ENCODE measurements at places on chromosomes 4 and X.

DNA sequence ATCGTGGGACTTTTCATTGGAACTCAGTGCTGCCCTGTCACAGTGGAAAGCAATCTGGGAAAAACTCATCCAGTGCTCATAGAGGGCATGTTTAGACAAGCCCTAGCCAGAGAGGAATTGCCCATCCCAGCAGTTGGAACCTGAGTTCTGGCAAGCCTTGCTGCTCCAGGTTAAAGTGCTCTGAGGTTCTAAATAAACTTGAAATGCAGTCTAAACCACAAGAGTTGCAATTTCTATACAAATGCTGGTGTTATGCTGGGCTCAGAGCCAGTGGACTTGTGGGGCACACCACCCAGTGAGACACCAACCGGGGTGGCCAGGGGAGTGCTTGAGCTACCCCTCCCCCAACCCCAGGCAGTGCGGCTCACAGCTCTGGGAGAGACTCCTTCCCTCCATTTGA lies 142.8 kb upstream of the PPP1R2C start:
- DNase-seq, result no peak

DNA sequence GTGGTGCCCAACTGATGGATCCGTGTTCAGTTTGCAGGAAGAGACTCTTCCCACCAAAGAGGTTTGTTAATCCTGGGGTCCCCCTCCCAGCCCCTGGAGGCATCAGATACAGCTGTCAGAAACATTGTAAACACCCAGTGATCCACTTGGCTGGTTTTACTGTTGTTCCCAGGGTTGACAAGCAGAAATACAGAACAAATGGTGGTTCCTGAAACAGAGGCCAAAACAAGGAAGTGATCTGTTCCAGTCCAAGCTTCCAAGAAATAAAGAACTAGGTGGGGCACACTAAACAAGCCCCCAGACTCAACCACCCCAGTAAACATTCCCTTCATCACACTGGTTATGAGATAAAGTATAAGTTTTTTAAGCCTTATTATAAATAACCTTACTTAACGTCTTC lies 1.4 kb downstream of the TMLHE start:
- DNase-seq, result no peak

- peak; percentile 12 for DNase-seq
Measured at GRCh38 chr4:88697141-88697540, 488 bp downstream of the NAP1L5 start.

DNA sequence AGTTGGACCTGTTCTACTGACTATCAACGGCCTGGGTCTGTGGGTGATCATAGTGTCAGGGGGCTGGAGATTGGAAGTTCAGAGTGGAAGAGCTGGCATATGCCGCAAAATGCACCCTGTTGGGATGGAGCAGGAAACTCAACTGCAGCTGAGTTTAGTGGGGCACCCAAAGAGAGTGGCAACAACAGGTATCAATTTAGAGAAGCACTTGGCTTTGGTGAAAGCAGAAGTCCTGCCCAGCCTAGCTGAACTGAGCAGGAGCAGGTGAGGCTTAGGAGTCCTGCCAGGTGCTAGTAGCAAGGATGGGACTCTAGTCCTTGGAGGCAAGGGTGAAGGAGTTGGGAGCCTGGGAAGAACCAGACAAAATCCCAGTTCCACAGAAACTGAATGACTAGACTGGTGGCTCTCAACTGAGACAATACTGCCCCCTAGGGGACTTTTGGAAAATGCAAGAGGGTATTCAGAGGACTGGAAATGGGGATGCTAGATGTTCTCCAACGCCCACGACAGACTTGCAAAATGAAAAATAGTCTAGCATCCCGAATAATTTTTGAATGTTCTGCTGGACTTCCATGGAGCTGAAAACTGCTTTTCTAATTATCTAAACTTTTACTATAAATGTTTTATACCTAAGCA lies 49.4 kb downstream of the RTL9 start:
- peak; percentile 31 for DNase-seq

- DNase-seq, result no peak
Measured at GRCh38 chrX:24676403-24677024, 17.2 kb upstream of the POLA1 start.

DNA sequence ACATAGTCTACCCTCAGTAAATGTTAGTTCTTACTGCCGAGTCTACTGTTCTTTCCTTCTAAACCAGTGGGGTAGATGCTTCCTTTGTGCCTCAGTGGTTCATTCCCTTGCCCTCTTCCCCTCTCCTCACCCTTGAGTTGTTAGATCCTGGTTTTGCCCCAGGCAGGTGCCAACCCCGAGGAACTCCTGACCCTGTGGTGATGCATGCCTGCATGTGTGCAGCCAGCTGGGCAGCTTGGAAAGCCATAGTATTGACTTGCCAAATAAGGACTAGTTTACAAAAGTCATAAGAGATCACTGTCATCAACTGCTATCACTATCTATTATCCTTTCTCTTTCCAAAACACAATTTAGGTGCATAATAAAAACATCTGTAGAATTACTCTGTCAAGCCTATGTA lies 50.9 kb downstream of the REPS2 start:
- no peak for DNase-seq

DNA sequence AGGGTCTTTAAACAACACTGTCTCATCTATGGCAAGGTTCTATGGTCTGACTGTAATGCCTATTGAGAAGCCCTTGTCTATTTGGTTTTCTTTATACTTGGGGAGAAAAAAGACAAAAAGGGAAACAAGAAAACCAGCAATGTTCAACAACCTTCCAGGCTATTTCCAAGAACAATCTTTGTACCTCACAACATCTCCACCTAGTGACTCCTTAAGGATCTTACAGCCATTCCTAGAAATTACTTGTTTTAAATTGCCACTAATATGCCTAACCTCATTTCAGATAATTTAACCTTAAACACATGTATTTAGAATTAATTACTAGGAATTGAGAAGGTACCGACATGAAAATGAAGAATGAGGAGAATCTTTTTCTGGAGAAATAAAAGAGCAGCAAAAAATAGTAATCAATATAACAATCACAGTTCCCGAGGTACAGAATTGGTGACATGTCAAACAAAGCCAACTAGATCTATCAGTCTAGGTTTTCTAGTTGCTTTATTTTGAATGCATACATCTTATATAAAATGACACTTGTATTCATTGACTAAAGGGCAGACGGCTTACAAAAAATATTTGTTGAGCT lies 1.6 kb upstream of the RBM46 start:
- DNase-seq, result no peak

DNA sequence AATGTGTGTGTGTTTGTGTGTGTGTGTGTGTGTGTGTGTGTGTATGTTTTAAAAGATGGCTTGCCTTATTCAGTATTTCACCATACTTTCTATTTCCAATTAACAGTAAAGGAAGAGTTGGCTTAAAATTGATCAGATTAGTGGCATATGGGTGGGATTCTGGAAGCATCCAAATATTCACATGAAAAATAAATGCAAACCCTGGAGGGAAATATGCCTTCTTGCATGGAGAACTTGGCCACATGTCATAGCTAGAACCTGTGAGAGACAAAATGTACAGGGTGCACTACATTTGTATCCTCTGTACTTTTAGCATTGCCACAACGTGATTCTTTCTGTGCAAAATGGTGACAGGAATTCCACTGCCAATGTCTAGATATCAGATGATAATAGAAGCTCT lies 589.6 kb downstream of the ZNF674 start:
- DNase-seq, result no peak

DNA sequence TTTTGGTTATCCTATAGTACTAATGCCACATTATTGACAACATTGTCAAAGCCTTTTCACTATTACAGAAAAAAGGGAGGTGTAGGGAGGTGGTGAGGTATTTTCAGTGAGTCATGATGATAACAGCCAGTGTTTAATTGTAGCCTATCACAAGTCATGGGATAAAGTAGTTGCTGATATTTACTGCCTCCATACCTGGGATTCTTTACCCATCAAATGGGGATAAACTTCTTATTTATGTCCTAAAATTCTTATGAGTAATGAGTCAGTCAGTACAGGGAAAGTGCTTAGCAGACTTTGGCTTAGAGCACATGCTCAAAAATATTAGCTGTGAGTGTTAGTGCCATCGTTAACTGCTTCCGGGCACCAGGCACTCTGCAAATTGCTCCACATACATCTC lies 25.7 kb downstream of the ADGRG2 start:
- DNase-seq, result no peak

GRCh38 chr4:150495550-150495949 lies 86.4 kb upstream of the MAB21L2 start:
- no peak for DNase-seq

DNA sequence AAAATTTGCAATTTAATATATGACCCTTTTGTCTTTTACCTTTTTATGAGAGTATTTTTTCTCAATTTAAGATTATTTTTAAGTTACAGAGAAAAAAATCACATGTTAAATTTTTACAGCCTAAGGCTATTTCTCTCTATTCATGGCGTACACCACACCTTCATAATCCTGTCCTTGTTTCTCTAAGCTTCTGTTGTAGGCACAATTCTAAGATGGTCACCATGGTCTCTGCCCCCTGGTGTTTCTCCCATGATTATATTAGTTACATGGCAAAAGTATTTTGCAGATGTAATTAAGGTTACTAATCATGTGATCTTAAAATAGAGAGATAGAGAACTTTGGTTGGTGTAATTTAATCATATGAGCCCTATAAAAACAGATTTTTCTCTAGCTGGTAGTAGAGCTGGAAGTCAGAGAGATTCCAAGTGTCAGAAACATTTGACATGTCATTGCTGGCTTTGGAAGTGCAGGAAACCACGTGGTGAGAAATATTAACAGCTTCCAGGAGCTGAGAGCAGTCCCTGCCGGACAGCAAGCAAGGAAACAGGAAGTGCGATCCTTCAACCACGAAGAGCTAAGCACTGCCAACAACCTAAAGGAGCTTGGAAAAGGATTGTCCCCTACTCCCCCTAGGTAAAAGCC lies 89.8 kb downstream of the EIF4E start:
- no peak for DNase-seq

- no peak for DNase-seq
Measured at GRCh38 chrX:41824551-41824950, 98.8 kb downstream of the CASK start.

GRCh38 chrX:150870029-150870428 lies 28.4 kb downstream of the CD99L2 start:
- no peak for DNase-seq

- DNase-seq, result no peak
Measured at GRCh38 chr4:125735102-125735501, 420.3 kb downstream of the FAT4 start.

GRCh38 chrX:128460835-128461234 lies 408.6 kb upstream of the ACTRT1 start:
- no peak for DNase-seq

- no peak for DNase-seq
Measured at GRCh38 chr4:166839615-166840251, 394.6 kb downstream of the SPOCK3 start.

- DNase-seq, result no peak
Measured at GRCh38 chr4:54152846-54153600, 53.1 kb downstream of the GSX2 start.

- DNase-seq, result no peak
Measured at GRCh38 chr4:25100021-25100555, 60.2 kb downstream of the SEPSECS start.

- no peak for DNase-seq
Measured at GRCh38 chr4:168557658-168558057, 60.8 kb downstream of the PALLD start.

DNA sequence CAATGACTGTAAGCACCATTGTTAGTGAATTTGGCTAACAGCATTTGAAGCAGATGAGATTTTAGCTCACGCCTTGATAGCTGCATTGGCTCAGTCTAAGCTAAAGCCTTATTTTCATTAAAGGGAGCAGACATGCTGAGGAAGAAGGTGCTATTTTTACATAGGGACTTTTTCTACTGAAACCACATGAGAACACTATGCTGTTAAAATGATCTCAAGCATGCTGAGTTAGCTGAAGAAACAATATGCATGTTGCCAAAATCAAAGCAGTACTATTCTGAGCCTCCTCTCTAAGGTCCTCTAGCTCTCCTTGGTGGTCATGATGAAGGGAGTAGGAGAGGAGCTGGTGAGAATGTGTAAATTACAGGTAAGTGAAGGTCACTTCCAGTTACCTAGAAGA lies 134.4 kb upstream of the JADE1 start:
- DNase-seq, result no peak

DNA sequence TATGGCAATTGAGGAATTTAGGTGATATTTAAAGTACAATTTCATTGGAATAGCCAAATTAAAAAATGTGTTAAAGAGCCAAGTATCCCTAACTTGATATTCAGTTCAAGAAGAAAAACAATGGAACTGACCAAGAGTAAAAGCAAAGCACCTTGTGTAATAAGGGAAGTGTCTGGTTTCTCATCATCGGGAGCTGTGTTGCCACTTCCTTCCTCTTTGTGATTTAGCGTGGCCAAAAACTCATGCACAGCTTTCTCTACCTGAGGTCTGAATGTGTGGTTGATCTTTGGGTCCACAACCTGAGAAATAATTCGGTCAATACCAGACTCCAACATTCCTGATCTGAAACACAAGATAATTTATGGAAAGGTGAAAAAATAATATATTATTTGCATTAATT lies 12.4 kb downstream of the BOD1L1 start:
- DNase-seq, result no peak

DNA sequence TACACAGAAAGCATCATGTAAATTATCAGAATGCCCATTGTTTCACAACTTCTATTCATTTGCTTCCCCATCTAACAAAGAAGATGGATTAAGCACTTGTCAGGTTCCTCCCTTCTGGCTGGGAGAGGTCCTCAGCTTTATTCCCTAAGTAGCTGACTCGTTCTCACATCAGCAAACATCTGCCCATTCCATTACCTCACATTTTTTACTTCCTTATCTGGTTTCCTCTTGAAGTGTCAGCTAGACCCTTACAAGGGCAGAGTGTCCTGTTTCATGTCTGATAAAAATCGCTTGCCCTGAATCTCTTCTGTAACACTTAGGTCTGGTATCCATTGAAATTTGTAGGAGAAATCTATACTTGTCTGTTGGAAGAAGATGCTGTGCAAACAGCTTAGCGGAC lies 34.7 kb downstream of the TMPRSS11A start:
- DNase-seq, result no peak

DNA sequence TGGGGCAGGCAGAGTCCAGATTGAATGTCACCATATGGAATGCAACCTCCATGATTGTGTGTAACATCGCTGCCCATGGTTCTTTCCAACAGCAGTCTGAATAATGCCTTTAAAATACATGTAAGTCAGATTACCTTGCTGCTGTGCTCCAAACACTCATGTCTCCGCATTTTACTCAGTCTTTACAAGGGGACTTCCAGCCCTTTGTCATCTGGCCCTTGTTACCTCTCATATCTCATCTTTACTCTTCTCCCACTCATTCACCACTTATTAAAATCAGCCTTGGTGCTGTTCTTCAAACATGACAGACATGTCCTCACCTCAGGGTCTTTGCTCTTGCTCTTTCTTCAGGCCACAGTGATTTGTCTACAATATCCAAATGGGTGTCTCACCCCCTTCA lies 200.4 kb upstream of the GYPA start:
- DNase-seq, result no peak
